HFFc6 (cell line): ENCODE measurements at places on chromosomes 1 and 21. TPM values are rescaled to one million over a fixed set of nuclear protein-coding genes. Genes with fewer than 3 reads are reported as not detected.

BMP8B gene
- not detected in 2 replicates for total RNA-seq

DNA sequence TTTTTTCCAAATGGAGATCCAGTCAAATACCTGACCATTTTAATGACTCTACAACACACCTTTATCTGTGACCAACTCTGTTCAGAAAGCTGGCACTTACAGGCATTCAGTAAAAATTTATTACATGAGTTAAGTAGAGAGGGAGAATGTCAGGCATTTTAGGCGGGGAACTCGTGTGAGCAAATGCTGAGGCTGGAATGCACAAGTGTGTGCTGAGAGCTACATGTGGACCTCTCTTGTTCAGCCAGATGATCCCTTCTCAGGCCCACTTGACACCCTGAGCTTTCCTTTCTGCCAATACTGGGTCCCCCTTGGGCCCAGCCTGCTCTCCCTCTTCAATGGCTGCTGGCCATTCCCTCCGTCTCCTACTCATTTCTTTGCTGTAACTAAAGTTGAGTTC lies 11.7 kb downstream of the PPIH start:
- H3K27ac ChIP-seq: no peak overlapping the region
- H3K36me3 ChIP-seq: peaks cover 4% of the 10 kb centered on the region
- no peak for DNase-seq

DNA sequence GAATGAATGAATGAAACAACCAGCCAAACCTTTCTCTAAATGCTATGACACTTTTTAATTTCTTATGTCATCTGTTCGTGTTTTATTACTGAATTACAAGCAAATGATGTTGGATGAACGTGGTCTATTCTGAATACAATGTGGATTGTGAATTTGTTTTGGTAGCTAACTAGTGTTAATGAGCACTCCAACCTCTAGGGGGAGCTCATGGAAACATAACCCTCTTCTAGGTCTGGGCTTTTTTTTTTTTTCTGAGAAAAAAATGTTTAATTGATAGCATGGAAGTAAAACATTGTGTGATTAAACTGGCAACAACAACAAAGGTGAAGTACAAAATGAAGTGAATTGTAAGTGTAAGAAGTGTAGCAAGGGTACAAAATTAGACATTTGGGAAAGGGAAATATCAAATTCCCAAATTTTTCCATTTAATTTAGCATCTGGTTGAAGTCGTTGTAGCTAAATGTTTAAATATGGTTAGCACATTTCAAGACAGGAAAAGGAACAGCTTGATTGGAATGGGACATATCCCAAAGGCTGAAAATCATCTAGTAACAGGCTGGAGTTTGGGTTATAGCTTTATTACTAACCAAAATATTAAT lies 42.6 kb upstream of the PTGS2 start:
- H3K27me3 ChIP-seq: no peaks in the 10 kb centered on the region; the same call in 1 of the 2 replicates
- H3K27ac ChIP-seq: no peak overlapping the region
- no peaks in the 10 kb centered on the region for H3K36me3 ChIP-seq

GRCh38 chr1:52264530-52265115 lies 101.4 kb downstream of the CC2D1B start:
- no peak overlapping the region for H3K27ac ChIP-seq
- no peaks in the 10 kb centered on the region for H3K36me3 ChIP-seq
- no peak overlapping the region for H3K4me3 ChIP-seq
- no peaks in the 10 kb centered on the region; the same call in 1 of the 2 replicates for H3K27me3 ChIP-seq
- peaks cover 18% of the 10 kb centered on the region; the same call in 1 of the 2 replicates for H3K4me1 ChIP-seq
- no peak for DNase-seq

HORMAD1 gene
- total RNA-seq: not detected in 3 replicates

- H3K27ac ChIP-seq: no peak overlapping the region
- H3K36me3 ChIP-seq: no peaks in the 10 kb centered on the region
- DNase-seq: peak; percentile 55
- H3K27me3 ChIP-seq: peaks cover 14% of the 10 kb centered on the region
Observed at GRCh38 chr1:147892731-147893214, 9.8 kb upstream of the GJA8 start.

GRCh38 chr1:222620566-222620965 lies 2.7 kb downstream of the MIA3 start:
- DNase-seq: no peak
- peaks cover 2% of the 10 kb centered on the region; the same call in 1 of the 2 replicates for H3K27me3 ChIP-seq
- H3K27ac ChIP-seq: no peak overlapping the region
- H3K4me3 ChIP-seq: no peak overlapping the region
- peaks cover 32% of the 10 kb centered on the region for H3K4me1 ChIP-seq

- peaks cover 44% of the 10 kb centered on the region for H3K4me1 ChIP-seq
- peak overlapping the region; percentile 28; the same call in 1 of the 2 replicates for H3K4me3 ChIP-seq
- DNase-seq: peak; percentile 53
- H3K27me3 ChIP-seq: no peaks in the 10 kb centered on the region; the same call in 1 of the 2 replicates
Observed at GRCh38 chr1:153598309-153599172, 14.4 kb downstream of the S100A16 start.

DNA sequence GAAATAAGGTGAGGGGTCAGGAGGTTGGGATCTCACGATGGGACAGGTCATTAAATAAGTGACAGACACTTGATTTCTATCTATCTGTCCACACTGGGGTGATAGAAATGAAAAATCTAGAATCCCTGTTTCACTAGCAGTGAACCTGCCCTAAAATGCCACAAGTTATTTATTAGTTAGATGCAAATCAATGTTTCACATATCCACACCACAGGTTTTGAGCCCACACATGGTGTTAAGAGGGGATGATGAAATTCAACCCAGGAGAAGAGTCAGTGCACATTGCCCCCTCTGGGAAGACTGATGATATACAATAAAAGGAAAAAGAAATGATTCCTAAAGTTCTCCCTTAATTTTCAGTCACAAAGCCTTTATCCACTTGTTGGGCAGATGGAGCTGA lies 10.1 kb upstream of the NTPCR start:
- H3K27me3 ChIP-seq: peaks cover 10% of the 10 kb centered on the region
- no peak for DNase-seq
- H3K4me3 ChIP-seq: no peak overlapping the region
- no peaks in the 10 kb centered on the region for H3K36me3 ChIP-seq

GRCh38 chr1:114011796-114012195 lies 32.5 kb downstream of the OLFML3 start:
- no peak overlapping the region; the same call in 1 of the 2 replicates for H3K4me3 ChIP-seq
- H3K4me1 ChIP-seq: peaks cover 53% of the 10 kb centered on the region
- no peak overlapping the region for H3K27ac ChIP-seq
- peaks cover 3% of the 10 kb centered on the region for H3K27me3 ChIP-seq
- no peak for DNase-seq

KCNE1 gene
- 0.71 to 1.1 TPM (median 0.81 TPM) in 3 replicates for total RNA-seq

GRCh38 chr1:232615306-232615800 lies 14.6 kb downstream of the SIPA1L2 start:
- no peaks in the 10 kb centered on the region for H3K36me3 ChIP-seq
- DNase-seq: no peak
- no peaks in the 10 kb centered on the region; the same call in none of the 2 replicates for H3K27me3 ChIP-seq
- H3K4me3 ChIP-seq: no peak overlapping the region

NUDC gene
- total RNA-seq: 80.0 and 91.9 TPM in 2 replicates

- no peak overlapping the region for H3K4me3 ChIP-seq
- H3K27me3 ChIP-seq: peaks cover 8% of the 10 kb centered on the region
- DNase-seq: no peak
- H3K36me3 ChIP-seq: no peaks in the 10 kb centered on the region
- H3K27ac ChIP-seq: no peak overlapping the region
- H3K4me1 ChIP-seq: peaks cover 28% of the 10 kb centered on the region
Observed at GRCh38 chr1:27342778-27343638, 1.2 kb downstream of the SYTL1 start.

PTGS2 gene
- 69.5 to 168 TPM (median 166 TPM) in 3 replicates for total RNA-seq

DNASE2B gene
- not detected in 3 replicates for total RNA-seq

- no peaks in the 10 kb centered on the region; the same call in 1 of the 2 replicates for H3K27me3 ChIP-seq
- no peak overlapping the region for H3K4me3 ChIP-seq
- peaks cover 5% of the 10 kb centered on the region; the same call in 1 of the 2 replicates for H3K36me3 ChIP-seq
- DNase-seq: no peak
Observed at GRCh38 chr1:189821833-189822232, 655.8 kb downstream of the BRINP3 start.

- no peak overlapping the region for H3K4me3 ChIP-seq
- H3K4me1 ChIP-seq: no peaks in the 10 kb centered on the region
- no peaks in the 10 kb centered on the region for H3K27me3 ChIP-seq
- H3K27ac ChIP-seq: no peak overlapping the region
- no peaks in the 10 kb centered on the region for H3K36me3 ChIP-seq
Observed at GRCh38 chr1:58496042-58496441, 50.5 kb downstream of the OMA1 start.

GRCh38 chr1:208254862-208255261 lies 10.7 kb upstream of the PLXNA2 start:
- peak; percentile 79 for DNase-seq
- peaks cover 37% of the 10 kb centered on the region for H3K4me1 ChIP-seq
- H3K27me3 ChIP-seq: peaks cover 38% of the 10 kb centered on the region
- H3K4me3 ChIP-seq: no peak overlapping the region
- H3K27ac ChIP-seq: peak overlapping the region; percentile 3; the same call in 1 of the 2 replicates
